ENCODE measurements at places on chromosomes 2 and 18.

DNA sequence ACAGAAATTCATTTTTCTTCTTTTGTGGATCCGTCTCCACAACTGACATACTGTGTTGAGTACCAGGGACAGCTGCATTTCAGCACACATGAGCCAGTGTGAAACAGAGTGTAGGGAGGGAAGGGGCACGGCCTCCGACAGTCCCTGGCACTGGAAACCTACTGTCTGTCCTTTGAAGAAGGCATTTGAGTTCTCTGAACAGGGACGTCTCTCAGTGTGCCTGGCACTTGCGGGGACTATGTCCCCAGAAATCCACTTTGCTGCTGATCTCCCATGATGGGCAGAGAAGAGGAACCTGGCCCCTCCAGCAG is 48.1 kb downstream of the PLB1 start:
- DNase-seq: no peak

- DNase-seq: no peak
Observed at GRCh38 chr2:150042500-150043171, 444.8 kb downstream of the RND3 start.

DNA sequence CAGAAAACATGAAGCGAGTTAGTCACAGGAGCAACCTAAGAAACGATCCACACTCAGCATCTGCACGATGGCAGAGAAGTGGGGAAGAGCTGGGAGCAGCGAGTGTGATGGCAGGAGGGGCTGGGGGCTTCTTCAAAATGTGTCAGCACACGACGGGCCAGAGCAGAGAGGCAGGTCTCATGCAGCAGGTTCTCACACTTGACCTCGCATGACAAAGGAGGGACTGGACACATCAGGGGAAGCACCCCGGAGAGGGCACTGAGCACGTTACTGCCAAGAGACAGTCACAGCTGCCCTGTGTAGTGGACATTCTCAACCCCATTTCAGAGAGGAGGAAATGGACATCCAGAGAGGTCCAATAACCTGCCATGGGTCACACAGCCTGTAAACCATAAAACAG is 104.1 kb upstream of the CAPN13 start:
- no peak for DNase-seq

DNA sequence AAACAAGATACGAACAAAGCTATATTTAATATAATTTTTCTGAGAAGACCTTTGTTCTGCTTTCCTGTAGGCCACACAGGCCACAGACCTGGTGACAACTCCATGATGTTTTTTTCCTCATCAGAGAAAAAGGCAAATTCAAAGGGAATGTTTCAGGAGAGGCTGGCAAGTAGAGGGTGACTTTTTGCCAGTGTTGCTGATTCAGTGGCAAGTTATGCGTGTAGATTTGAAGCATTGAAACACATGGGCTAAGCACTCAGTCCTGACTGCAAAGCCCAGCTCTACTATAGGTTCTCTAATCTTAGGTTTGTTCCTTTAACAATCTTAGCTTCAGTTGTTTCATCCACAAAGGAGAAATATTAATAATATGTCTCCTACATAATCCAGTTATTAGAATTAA is 499.8 kb downstream of the SUCLG1 start:
- DNase-seq: no peak

DNA sequence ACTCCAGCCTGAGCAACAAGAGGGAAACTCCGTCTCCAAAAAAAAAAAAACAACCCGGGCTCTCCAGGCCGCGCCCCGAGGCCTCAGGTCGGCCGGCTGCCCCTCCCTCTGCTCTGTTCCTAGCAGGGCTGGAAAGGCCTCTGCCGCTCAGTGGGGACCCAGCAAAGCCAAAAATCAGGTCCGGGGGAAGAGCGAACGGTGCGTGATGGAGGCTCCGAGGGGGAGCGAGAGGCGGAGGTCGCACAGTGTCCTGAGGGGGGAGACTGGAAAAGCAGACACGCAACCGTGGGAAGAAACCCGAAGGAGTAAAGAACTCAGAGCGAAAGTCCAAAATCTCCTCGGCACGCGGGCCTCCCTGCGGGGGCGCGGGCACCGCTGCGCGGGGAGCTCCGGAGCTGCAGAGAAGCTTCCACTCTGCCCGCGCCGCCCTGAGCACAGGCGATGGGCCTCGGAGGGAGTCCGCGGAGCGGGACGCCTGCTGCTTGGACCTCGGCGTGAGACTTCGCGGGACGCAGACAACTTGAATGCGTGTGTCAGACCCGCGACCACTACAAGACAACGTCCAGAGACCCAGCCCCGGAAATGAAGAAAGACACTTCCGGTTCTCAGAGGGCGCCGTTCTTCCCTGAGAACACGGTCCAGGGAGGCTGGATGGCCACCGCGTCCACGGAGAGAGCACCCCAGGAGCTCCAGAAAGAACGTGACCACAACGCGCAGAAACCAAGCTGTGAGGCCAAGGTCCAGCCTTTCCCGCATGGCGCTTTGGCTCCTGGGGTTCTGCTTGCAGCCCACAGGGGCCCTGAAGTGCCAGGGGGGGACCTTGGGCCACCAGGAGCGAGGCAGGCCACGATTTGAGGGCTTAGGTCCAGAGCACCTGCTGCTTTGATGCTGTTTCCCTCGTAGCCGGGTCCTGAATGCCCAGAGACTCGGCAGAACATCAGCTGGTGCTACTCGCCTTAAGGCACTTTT is 219.8 kb downstream of the DPP10 start:
- DNase-seq: no peak

GRCh38 chr18:13243363-13243762 is 24.8 kb downstream of the LDLRAD4 start:
- DNase-seq: no peak

Data from activated naive CD8-positive, alpha-beta T cell treated with anti-CD3 and anti-CD28 coated beads, Interleukin-2, amount 50 U/mL, for 16 hours (primary cell).